A549 treated with DMSO at 1 μM for 4 hours (cell line): ENCODE measurements at places on chromosomes 4 and X. TPM values are rescaled to one million over a fixed set of nuclear protein-coding genes. Genes with fewer than 3 reads are reported as not detected.

The LANCL3 gene
- 0.01 TPM in 1 of 5 replicates, not detected in the others for total RNA-seq

The CT45A1 gene
- total RNA-seq, result not detected in 5 replicates

The CSAG1 gene
- 0.18 to 0.38 TPM (median 0.30 TPM) in 4 of 5 replicates, not detected in the other for total RNA-seq

The SERTM2 gene
- not detected in 5 replicates for total RNA-seq

The RAB9B gene
- total RNA-seq, result 0.04 to 0.08 TPM (median 0.06 TPM) in 4 of 5 replicates, not detected in the other

The SLC6A8 gene
- total RNA-seq, result 10.4 to 12.4 TPM (median 12.0 TPM) in 5 replicates

The TAPT1 gene
- total RNA-seq, result 10.9 to 16.1 TPM (median 14.8 TPM) in 5 replicates

The TRIML2 gene
- 58.5 to 93.3 TPM (median 72.4 TPM) in 5 replicates for total RNA-seq

The PABPC1L2A gene
- total RNA-seq, result not detected in 5 replicates

The PAGE1 gene
- 0.28 to 0.43 TPM in 2 of 5 replicates, not detected in the others for total RNA-seq

The FAM241A gene
- 0.94 to 1.2 TPM (median 1.0 TPM) in 5 replicates for total RNA-seq

The SPIN2A gene
- total RNA-seq, result 0.10 to 0.23 TPM (median 0.15 TPM) in 5 replicates

The OPHN1 gene
- 1.4 to 2.0 TPM (median 1.9 TPM) in 5 replicates for total RNA-seq

The CLNK gene
- total RNA-seq, result not detected in 5 replicates

The RTL3 gene
- 0.06 TPM in 1 of 5 replicates, not detected in the others for total RNA-seq

The GPR119 gene
- total RNA-seq, result not detected in 5 replicates

The MAGEA10 gene
- total RNA-seq, result 0.04 to 0.06 TPM (median 0.05 TPM) in 3 of 5 replicates, not detected in the others

The SLITRK2 gene
- 0.01 TPM in 1 of 5 replicates, not detected in the others for total RNA-seq

The CCDC120 gene
- 2.7 to 4.6 TPM (median 3.9 TPM) in 5 replicates for total RNA-seq

The TRIM2 gene
- total RNA-seq, result 0.68 to 1.3 TPM (median 0.85 TPM) in 5 replicates

The USP9X gene
- total RNA-seq, result 27.4 to 38.5 TPM (median 33.4 TPM) in 5 replicates

The BTC gene
- 0.76 to 1.8 TPM (median 1.2 TPM) in 5 replicates for total RNA-seq

The GAGE2A gene
- total RNA-seq, result not detected in 5 replicates

The MAGEE1 gene
- total RNA-seq, result 3.7 to 5.4 TPM (median 5.3 TPM) in 5 replicates

The NUDT11 gene
- 2.9 to 4.2 TPM (median 3.5 TPM) in 5 replicates for total RNA-seq

The PSAPL1 gene
- total RNA-seq, result 0.07 to 0.17 TPM (median 0.09 TPM) in 5 replicates

The C1QTNF7 gene
- total RNA-seq, result not detected in 5 replicates

The AFF1 gene
- 8.9 to 13.6 TPM (median 11.0 TPM) in 5 replicates for total RNA-seq

The CFP gene
- 0.25 to 0.65 TPM (median 0.53 TPM) in 5 replicates for total RNA-seq

The MAGEB1 gene
- total RNA-seq, result not detected in 5 replicates
